ENCODE measurements at places on chromosomes 5 and 9. TPM values are rescaled to one million over a fixed set of nuclear protein-coding genes. Genes with fewer than 3 reads are reported as not detected.

Gene ELL2
- 42.6 TPM for polyA plus RNA-seq

Gene HAVCR2
- polyA plus RNA-seq: 1.2 TPM

Gene MCTP1
- 13.3 TPM for polyA plus RNA-seq

Gene TMEM8B
- polyA plus RNA-seq: 5.1 TPM

Gene DNM1
- polyA plus RNA-seq: 4.5 TPM

Gene ZNF879
- 0.94 TPM for polyA plus RNA-seq

Gene CATSPER3
- 0.76 TPM for polyA plus RNA-seq

Gene CCIN
- not detected for polyA plus RNA-seq

Gene ECPAS
- polyA plus RNA-seq: 32.7 TPM

Gene BASP1
- polyA plus RNA-seq: 1.4 TPM

Data from adipose tissue (tissue), 3 donors.